T-cell (primary cell): ENCODE measurements at places on chromosomes 2 and 18. TPM values are rescaled to one million over a fixed set of nuclear protein-coding genes. Genes with fewer than 3 reads are reported as not detected.

The HES6 gene
- total RNA-seq: 3.6 TPM

The RTP5 gene
- total RNA-seq: 1.4 TPM

The FAM237A gene
- not detected for total RNA-seq

The TMEM198 gene
- total RNA-seq: 0.37 TPM

The CDH19 gene
- not detected for total RNA-seq

DNA sequence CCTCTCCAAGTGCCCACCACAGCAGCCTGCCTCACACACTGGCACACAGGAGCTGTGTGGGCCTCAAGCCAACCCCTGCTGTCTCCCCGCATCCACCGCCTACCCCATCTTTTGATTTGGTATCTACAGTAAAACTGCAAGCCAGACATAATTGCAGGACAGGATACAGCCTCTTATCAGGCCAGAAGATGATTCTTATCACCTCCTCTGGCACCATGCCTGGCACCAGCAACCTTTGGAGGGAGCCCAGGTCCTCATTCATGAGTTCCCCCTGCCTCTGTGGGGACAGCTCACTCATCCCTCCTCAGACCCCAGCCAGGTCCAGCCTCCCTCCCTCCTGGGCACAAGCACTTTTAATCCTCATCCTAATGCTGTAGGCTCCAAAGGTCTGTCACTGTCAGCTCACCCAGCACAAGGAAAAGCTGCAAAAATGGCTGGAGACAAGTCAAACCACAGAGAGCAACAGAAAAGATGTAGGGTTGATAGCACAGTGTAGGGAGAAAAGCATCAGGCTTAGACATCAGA is 9.7 kb downstream of the RAB11FIP5 start:
- no peaks in the 10 kb centered on the region for H3K4me1 ChIP-seq
- H3K27ac ChIP-seq: no peak overlapping the region
- no peaks in the 10 kb centered on the region for H3K36me3 ChIP-seq
- DNase-seq: no peak
- H3K4me3 ChIP-seq: no peak overlapping the region

GRCh38 chr2:226618544-226618874 is 181.1 kb downstream of the IRS1 start:
- DNase-seq: no peak
- no peaks in the 10 kb centered on the region for H3K36me3 ChIP-seq
- no peaks in the 10 kb centered on the region for H3K4me1 ChIP-seq
- H3K27me3 ChIP-seq: peaks cover 2% of the 10 kb centered on the region
- no peak overlapping the region for H3K4me3 ChIP-seq

DNA sequence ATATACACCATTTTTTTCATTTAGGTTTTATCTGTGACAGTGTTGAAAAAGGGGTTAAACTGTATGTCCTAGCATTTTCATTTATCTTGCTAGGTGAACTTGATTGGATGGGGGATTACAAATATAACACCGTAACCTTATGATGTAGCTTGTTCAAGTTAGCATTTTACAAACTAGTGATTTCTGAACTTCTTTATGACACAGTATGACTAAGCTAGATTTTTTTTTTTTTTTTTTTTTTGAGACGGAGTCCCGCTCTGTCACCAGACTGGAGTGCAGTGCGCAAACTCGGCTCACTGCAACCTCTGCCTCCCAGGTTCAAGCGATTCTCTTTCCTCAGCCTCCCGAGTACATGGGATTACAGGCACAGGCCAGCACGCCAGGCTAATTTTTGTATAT is 47.1 kb downstream of the KCMF1 start:
- H3K27me3 ChIP-seq: no peaks in the 10 kb centered on the region
- H3K36me3 ChIP-seq: no peaks in the 10 kb centered on the region
- DNase-seq: no peak
- peaks cover 2% of the 10 kb centered on the region for H3K4me1 ChIP-seq
- no peak overlapping the region for H3K27ac ChIP-seq

GRCh38 chr2:63831176-63831575 is 10.5 kb upstream of the UGP2 start:
- H3K27ac ChIP-seq: no peak overlapping the region
- no peaks in the 10 kb centered on the region for H3K27me3 ChIP-seq
- no peak for DNase-seq
- no peak overlapping the region for H3K4me3 ChIP-seq

- no peaks in the 10 kb centered on the region for H3K36me3 ChIP-seq
- H3K27me3 ChIP-seq: peaks cover 29% of the 10 kb centered on the region
- H3K4me3 ChIP-seq: no peak overlapping the region
- H3K4me1 ChIP-seq: no peaks in the 10 kb centered on the region
- no peak overlapping the region for H3K27ac ChIP-seq
Observed at GRCh38 chr2:128523457-128523856, 204.8 kb upstream of the HS6ST1 start.

GRCh38 chr18:76494231-76495005 is 624 bp downstream of the ZNF516 start:
- peak overlapping the region; percentile 65 for H3K4me3 ChIP-seq
- H3K27ac ChIP-seq: no peak overlapping the region
- H3K27me3 ChIP-seq: peaks cover 46% of the 10 kb centered on the region
- peaks cover 42% of the 10 kb centered on the region for H3K4me1 ChIP-seq

GRCh38 chr2:206802654-206803514 is 37.5 kb downstream of the FASTKD2 start:
- H3K27ac ChIP-seq: no peak overlapping the region
- no peaks in the 10 kb centered on the region for H3K36me3 ChIP-seq
- no peak overlapping the region for H3K4me3 ChIP-seq
- no peaks in the 10 kb centered on the region for H3K27me3 ChIP-seq
- no peak for DNase-seq
- H3K4me1 ChIP-seq: peaks cover 7% of the 10 kb centered on the region

GRCh38 chr18:2878656-2879330 is 32.0 kb downstream of the EMILIN2 start:
- H3K36me3 ChIP-seq: no peaks in the 10 kb centered on the region
- DNase-seq: no peak
- peaks cover 15% of the 10 kb centered on the region for H3K4me1 ChIP-seq
- no peaks in the 10 kb centered on the region for H3K27me3 ChIP-seq

DNA sequence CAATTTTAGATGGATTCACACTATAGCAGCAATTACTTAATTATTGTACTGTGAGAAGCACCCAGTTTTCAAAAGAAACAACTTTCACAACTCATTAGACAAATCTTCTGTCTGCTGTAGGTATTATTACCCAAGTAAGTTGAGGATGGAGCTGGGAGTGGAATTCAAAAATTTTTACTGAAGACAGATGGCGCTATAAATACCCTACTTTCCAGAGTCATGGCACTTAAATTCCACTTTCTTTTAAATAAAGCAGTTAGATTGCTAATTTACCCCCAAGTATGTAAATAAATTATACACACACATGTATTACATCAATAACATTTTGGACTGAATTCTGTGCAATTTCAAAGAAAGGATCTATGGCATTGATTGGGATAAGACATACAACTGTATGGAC is 166.8 kb downstream of the FTCDNL1 start:
- H3K36me3 ChIP-seq: no peaks in the 10 kb centered on the region
- H3K27ac ChIP-seq: no peak overlapping the region
- H3K27me3 ChIP-seq: no peaks in the 10 kb centered on the region
- no peak for DNase-seq
- H3K4me1 ChIP-seq: no peaks in the 10 kb centered on the region

DNA sequence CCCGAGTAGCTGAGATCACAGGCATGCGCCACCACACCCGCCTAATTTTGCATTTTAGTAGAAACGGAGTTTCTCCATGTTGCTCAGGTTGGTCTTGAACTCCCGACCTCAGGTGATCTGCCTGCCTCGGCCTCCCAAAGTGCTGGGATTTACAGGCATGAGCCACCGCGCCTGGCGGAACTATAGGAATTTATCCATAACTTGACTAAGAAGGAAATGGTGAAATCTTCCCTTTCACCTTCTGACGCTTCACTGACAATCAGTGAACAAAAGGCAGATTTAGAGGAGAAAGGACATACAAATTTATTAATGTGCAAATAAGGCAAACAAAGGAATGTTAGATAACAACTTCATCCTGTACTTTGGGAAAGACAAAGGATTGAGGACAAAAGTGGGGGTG is 15.4 kb upstream of the GULP1 start:
- H3K27me3 ChIP-seq: no peaks in the 10 kb centered on the region
- no peaks in the 10 kb centered on the region for H3K4me1 ChIP-seq
- no peak for DNase-seq
- no peaks in the 10 kb centered on the region for H3K36me3 ChIP-seq

DNA sequence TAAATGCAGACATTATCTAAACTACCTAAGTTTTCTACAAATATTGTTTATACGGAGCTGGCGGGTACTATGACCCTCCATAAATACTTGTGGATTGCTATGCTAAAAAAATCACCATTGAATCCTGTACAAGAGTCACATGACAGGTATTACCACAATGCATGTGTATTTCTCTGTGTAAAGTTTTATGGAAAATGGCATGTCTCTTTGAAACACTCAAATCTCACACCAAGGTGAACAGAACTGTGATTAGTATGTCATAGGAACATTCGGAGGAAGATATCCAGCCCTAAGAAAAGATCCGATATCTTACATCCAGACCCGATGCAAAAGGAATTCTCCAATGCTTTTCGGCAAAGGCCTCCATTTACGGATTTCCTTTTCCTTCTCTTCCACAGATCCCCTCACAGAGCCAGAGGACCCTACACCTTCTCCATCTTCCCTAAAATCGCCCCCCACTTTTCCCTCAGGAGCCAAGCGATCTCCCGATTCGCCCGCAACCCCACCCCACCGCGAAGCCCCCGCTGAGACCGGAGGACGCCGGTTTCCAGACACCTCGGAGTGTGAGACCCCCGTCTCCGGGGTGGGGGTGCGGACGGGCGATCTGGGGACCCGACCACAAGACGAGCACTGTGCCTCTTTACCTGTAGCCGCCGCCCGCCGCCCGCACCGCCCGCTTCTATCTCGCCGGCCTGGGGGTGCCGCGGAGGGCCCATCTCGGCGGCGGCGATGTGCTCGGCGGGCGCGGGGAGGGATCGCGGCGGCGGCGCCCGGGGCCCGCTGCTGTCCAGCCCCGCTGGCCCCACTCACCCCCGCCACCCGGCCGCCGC is 1.2 kb downstream of the SAP130 start:
- peak overlapping the region; percentile 81 for H3K4me3 ChIP-seq
- no peak overlapping the region for H3K27ac ChIP-seq
- peaks cover 12% of the 10 kb centered on the region for H3K4me1 ChIP-seq
- H3K36me3 ChIP-seq: peaks cover 11% of the 10 kb centered on the region
- H3K27me3 ChIP-seq: no peaks in the 10 kb centered on the region
- DNase-seq: no peak

GRCh38 chr2:108947271-108947907 is 41.6 kb downstream of the EDAR start:
- no peak overlapping the region for H3K27ac ChIP-seq
- no peaks in the 10 kb centered on the region for H3K4me1 ChIP-seq
- no peak overlapping the region for H3K4me3 ChIP-seq
- H3K27me3 ChIP-seq: no peaks in the 10 kb centered on the region
